Activated CD4-positive, alpha-beta T cell treated with anti-CD3 and anti-CD28 coated beads, Interleukin-2, Interleukin-4, amounts not matched to agents 100 ng/mL and 50 ng/mL, durations not matched to agents 16 hours and 8 hours (primary cell): ENCODE measurements at places on chromosomes 5 and 9.
A peak's percentile ranks its signal among the peaks of the same experiment; 100 is the strongest.

DNA sequence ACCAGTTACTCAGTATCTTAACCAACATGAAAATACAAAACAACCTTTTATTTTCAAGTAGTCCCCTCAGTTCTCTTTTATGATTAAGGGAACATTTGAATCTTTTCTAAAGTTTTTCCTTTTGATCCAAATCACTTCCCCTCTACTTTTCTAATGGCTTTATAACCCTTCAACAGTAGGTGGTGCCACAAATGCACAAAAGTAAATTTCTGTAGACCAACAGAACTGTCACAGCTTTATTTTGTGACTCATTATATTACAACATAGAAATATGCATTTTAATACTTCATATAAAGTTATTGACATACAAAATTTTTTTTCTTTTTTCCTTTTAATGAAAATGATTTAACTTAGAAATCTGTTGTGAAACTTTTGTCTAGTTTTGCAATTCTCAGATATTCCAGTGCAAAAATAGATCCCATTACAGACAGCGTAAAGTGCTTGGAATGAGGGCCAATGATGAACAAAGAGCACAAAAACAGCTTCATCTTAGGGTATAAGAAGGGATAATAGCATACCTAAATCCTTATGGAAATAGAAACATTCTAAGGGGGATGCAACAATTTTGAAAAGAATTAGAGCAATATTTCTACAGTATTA lies 17.0 kb downstream of the NIPSNAP3B start:
- DNase-seq = peak; percentile 22

- no peak for DNase-seq
Measured at GRCh38 chr5:65144136-65144871, 337.4 kb downstream of the ADAMTS6 start.

DNA sequence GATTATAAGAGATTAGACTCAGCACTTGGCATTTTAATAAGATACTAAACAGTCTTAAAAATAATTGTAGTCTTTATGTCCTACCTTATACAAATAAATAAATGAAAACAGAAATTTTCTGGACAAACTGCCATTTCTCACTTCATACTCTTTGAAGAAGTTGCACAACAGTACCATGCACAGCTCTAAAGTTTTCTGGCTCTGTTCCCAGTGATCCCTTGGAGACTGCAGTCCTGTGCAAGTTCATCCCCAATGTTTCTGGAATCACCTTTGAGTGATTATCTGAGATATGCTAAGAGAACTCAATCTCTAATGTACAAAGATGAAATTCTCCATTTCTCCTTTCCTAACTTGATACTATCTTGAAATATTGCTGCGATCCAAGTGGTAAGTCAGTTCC lies 330.4 kb upstream of the EDIL3 start:
- DNase-seq = no peak

GRCh38 chr9:89668216-89668865 lies 63.5 kb downstream of the GADD45G start:
- no peak for DNase-seq

DNA sequence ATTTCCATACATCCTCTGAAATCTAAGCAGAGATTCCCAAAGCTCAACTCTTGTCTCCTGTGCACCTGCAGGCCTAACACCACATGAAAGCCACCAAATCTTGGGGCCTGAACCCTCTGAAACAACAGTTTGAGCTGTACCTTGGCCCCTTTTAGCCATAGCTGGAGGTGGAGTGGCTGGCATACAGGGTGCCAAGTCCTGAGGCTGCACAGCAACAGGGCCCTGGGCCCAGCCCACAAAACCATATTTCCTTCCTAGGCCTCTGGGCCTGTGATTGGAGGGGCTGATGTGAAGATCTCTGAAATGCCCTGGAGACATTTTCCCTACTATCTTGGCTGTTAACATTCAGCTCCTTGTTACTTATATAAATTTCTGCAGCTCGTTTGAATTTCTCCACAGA lies 26.5 kb downstream of the DOCK2 start:
- no peak for DNase-seq

DNA sequence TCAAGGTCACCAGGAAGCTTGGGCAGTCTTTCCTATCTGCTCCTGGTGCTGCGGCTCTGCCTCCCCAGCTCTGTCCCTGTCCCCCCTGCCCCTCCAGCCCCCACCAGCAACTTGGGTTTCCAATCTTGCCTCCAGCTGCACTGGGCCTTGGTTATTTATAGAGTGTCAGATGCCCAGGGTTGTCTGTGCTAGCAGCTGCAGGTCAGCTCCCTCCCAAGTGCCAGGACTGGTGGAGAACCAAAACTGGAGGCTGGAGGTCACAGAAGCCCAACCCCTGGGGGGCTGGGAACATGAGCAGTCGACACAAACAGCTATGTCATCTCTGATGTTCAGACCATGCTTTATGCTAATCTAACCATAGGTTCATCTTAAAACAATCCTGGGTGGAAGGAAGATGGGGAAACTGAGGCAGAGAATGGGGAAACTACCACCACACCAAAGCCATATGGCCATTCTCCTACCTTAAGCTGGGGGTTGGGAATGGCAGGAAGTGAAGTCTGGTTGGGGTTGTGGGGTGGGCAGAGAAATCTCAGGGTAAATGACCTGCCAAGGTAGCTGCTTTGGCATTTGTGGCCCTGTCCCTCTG lies 1.7 kb downstream of the TPM2 start:
- DNase-seq = no peak
